ENCODE measurements at places on chromosomes 6 and 20.

GRCh38 chr6:37679539-37680476 lies 17.9 kb downstream of the MDGA1 start:
- no peak for DNase-seq

- no peak for DNase-seq
Observed at GRCh38 chr6:49555951-49556350, 5.5 kb downstream of the C6orf141 start.

GRCh38 chr20:54172856-54173652 lies 732 bp downstream of the CYP24A1 start:
- DNase-seq, result no peak

DNA sequence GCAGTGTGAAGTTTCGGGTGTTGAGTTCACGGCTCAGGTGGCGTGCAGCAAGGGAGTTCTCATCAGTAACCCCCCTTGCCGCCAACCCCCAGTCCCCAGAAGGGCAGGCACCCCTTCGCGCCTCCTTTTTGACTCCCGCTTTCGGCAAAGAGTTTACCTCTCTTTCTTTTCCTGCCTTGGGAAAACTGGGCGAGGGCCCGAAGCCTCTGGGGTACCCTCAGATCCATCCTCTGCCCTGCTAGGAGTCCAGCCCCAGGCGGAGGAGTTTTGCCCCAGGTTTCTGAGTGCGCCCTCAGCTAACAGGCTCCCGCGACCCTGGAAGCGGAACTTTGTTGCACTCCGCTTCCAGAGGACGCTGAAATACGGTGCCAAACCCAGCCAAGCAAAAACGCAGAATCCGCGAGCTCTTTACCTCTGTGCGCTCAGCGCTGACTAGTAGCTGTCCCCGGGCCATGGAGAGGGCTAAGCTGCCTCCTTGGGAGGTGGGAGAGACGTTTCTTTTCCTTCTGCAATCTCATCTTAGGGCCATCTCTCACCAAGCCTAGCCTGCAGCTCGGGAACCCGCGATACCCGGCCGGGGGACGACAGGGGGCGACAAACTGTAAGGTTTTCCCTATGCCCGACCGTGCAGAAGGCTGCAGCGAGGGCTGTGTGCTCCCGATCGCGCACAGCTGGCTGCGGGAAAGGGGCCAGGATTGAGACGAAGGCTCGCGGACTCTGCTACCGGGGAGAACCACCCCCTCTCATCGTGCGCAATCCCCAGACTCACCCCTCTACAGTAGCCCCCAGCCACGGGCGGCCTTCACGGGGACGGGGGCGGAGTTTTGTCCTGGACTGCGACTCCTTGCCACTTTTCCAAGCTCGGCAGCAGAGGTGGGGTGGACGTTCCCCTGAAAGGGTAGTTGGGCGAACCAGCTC lies 2.7 kb upstream of the PAX1 start:
- DNase-seq, result peak; percentile 37

DNA sequence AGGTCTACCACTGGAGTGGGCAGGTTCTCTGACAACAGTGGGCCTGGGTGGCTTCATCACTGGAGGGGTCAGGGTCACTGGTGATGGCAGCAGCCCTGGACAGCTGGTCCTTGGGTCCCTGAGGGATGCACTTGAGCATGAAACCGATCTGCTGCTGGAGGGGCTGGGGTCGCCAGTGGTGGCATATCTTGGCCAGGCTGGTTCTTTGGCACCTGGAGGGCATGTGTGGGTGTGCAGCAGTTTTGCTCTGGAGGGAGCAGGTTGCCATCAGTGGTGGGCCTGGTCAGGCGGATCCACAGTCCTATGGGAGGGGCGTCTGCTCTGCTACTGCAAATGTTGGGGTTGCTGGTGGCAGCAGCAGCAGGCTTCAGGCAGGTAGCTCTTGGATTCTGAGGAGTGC lies 117.0 kb downstream of the AIG1 start:
- DNase-seq, result no peak

DNA sequence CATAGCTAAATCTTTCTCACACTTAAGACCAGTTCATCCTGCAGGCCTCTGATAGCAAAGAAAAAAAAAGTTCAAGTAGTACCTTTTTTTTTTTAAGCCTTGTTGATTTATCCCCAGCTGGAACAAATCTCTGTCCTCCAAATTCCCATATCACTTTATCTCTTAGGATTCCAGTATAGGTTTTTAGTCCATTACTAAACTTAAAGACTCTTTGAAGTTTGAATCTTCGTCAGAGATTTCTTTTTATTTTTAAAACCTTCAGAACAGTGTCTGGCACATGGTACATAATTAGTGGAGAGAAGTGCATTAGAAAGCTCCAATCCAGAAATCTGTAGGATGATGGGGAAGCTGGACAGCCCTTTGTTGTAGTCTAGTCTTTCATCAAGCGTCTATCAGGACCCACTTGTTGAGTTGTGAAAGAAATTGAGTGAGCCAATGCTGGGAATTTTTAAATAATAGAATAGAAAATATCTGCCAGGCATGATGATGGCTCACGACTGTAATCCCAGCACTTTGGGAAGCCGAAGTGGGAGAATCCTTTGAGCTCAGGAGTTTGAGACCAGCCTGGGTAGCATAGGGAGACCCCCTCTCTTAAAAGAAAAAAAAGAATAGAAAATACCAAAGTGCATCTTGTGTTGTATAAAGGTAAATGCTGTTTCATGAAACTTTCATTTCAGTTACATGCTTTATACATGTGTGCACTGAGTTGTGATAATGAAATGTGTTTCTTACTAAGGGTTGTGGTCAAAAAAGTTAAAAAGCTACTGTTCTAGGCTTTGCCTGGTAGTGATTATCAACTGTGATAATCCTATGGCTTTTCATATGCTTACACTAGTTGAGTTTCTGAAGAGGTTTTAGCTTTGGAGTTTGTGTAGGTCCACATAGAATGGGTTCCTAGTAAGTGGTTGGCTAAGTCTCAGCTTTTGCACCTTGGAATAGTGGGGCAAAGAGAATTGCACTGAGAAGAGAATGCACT lies 3.2 kb downstream of the NFYA start:
- no peak for DNase-seq

DNA sequence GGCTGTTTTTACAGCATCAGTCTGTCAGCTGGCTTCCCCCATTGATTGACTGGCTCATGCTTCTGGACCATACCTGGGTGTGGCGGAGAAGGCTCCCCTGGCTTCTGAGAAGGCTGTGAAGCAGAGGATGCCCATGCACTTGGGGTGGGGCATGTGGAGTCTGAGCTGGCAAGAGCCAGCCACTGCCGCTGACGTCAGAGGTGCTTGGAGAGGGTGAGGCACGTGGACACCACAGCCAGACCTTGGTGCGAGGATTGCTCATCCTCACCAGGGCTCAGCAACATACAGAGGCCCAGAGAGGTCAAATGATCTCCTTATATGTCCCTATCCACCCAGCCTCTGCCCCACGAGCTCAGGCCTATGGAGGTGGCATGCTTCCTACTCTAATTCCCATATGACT lies 211.2 kb upstream of the PMEPA1 start:
- no peak for DNase-seq

DNA sequence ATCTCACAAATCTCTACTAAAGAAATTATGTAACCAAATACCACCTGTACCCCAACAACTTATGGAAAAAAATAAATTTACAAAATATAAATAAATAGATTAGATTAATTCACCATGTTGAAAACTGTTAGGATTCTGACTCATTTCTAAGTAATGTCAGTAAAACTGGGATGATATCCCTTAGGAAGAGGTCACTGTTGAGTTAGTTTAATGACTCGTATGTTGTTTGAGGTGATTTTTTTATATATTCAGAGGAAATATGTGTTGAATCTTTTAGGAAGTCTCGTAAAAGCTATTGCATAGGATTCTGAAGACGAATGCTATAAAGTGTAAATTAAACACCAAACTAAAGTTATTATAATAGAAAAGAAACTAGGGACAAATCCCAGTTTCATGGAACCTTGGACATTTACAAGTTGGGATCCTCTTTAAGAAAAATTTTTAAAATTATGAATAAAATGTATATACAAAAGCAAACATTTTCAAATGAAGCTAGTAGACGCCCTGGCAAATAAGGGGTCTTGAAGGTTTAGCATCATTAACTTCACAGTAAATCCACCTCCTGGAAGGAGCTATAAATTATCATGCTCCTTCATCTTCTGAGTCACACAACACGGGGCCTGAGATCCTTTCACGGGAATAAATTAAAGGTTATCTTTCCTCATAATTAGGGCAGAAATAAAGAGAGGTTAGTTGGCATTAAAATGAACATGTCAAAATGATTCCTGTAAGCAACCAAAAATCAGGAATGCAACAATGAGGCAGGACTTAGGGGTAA lies 37.0 kb upstream of the POU3F2 start:
- no peak for DNase-seq

DNA sequence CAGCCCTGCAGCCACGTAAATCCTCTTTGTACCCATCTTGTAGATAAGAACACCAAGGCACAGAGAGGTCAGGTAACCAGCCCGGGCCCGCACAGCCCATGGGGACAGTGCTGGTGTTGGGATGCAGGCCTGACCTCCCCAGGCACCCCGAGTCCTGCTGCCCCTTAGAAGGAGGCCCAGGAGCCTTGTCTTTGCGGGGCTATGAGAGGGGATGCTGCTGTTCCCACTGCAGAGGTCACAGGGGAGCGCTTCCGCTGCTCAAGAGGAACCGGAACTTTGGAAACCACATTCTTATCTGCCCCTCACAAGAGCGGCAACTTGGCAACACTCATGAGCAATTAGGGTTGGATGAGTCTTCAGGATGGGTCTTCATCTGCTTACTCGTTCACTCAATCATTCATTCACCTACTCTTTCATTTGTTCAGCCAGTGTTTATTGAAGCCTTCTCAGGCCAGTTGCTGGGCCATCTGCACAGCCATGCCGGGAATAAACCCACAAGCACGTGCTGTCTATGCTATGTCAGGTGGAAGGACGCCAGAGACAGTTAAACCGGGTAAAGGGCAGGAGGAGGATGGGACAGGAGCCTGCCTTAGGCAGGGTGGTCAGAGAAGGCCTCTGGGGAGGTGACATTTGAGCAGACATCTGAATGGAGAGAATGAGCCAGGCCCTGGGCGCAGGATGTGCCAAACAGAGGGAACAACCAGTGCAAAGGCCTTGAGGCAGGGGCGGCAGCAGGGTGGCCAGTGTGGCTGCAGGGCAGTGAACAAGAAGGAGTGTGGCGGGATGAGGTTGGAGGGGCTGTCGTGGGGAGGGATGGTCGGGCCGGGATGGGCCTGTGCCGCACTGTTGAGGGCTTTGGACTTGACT lies 60.8 kb downstream of the RBM38 start:
- DNase-seq, result peak; percentile 98

DNA sequence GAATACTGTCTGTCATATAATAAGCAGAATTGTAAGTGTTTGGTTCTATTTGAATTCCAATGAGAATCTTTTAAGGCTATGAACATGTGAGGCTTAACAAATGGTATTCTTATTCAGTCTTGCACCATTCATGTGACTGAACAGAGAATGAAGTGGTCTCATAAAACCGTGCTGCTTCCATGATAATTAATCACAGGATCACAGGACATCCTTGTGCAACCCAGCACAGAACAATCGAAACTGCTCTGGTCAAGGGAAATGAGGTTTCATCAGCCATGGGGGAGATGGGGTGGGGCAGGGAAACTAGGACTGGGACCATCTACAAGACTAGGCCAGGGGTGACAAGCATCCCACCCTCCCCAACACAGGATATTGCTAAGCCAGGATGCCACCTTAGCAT lies 6.0 kb downstream of the PPIL6 start:
- no peak for DNase-seq

DNA sequence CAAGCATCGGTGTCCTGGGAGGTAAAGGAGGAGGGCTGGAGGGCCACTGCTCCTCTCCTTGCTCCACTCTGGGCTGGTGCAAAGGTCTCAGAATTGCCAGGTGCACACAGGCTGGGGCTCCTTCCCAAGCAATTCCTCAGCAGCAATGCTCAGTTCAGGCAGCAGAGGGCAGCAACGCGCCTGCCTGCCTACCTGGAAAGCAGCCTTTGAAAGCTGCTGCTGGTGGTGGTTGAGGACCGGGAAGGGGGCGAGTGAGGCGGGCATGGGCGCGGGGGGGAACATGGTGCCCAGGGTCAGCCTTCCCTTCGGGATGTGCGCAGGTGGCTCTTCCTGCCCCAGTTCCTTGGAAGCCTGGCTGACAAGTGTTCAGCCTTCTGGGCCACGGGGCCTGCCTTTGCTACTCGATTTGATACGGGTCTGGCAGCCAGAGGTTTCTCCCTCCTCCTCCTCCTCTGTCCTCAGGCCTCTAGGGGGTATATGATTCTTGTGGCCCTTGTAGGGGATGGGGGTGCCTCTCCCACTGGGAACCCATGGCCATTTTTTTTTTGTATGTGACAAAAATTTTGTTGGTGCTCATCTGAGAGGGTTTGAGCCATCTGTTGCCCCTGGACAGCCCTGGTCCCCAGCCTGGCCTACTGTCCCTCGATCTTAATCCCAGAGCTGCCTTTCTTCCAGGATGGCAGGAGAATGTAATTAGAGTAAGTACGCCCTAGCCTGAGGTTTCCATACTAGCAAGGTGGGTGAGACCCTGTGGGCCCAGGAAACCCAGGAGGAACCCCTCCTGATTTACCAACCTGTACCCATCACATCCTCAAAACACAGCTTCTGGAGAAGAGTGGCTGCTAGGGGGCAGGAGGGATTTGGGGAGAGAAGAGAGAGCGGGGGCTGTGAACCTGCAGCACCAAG lies 20.1 kb downstream of the MRPS18A start:
- DNase-seq, result peak; percentile 83

DNA sequence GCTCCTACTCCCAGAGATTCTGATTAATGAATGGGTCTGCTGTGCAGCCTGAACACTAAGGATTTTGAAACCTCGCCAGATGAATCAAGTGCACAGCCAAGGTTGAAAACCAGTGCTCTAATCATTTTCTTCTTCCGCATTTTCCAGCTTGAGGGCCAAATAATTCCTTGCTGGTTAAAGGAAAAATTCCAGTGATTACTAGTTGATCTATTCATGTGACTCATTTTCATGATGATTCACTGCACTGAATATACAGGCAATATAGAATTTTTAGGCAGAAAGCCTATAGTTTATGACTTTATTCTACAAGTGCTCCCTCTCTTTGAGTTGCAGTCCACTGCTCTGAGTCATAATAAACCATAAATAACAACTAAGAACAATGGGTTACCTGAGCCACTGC lies 80.6 kb upstream of the PROKR2 start:
- no peak for DNase-seq

GRCh38 chr20:36336954-36337704 lies 31.0 kb downstream of the DLGAP4 start:
- no peak for DNase-seq

GRCh38 chr6:157194643-157195042 lies 128.7 kb downstream of the TMEM242 start:
- no peak for DNase-seq

GRCh38 chr6:134405386-134406087 lies 87.6 kb upstream of the SGK1 start:
- DNase-seq, result no peak
